Activated CD8-positive, alpha-beta memory T cell treated with anti-CD3 and anti-CD28 coated beads for 4 hours (primary cell): ENCODE measurements at places on chromosomes 5 and 9.

- no peak for DNase-seq
Measured at GRCh38 chr5:78287833-78288232, 6.7 kb downstream of the AP3B1 start.

GRCh38 chr9:16236311-16236710 lies 634.2 kb downstream of the BNC2 start:
- DNase-seq = no peak

- DNase-seq = no peak
Measured at GRCh38 chr9:100803956-100804355, 224.6 kb upstream of the PLPPR1 start.

DNA sequence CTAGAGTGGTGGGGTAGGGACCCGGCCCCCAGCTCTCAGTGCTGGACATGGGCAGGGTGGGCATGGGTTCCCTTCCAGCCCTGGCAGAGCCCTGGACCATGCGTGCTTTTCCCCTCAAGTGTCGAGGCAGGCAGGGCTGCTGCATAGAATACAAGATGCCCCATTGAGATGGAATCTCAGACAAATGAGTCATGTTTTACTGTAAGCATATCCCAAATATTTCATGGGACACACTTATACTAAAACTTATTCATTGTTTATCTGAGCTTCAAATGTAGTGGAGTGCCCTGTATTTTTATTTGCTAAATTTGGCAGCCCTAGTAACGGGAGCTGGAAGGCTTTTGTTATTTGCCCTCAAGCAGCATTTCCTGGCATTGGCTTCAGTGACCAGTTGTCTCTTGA lies 3.2 kb upstream of the RNU6ATAC start:
- DNase-seq = no peak

- DNase-seq = no peak
Measured at GRCh38 chr9:106966481-106966880, 103.5 kb downstream of the ZNF462 start.

GRCh38 chr9:91214086-91214485 lies 147.6 kb downstream of the AUH start:
- DNase-seq = no peak

- no peak for DNase-seq
Measured at GRCh38 chr9:18074041-18074440, 399.9 kb upstream of the ADAMTSL1 start.

GRCh38 chr5:76069061-76069735 lies 14.0 kb upstream of the SV2C start:
- no peak for DNase-seq

DNA sequence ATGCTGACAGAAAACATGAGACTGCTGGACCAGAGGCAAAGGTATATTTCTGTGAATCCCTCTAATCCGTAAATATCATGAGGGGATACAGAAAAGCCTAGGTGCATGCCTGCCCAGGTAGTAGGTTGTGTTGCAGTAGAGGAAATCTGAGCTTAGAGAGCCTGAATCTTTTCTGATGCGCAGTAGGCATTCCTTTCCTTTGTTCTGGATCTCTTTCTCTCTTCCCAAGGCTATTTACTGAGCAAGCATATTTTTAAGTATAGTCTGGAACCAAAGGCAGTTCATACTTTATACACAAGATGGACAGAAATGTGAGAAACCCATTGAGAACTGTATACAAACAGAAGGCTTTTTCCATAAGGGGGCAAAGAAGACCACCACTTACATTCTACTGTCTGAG lies 359.3 kb downstream of the TMEM161B start:
- DNase-seq = no peak

- no peak for DNase-seq
Measured at GRCh38 chr5:18497089-18497488, 862.8 kb downstream of the TAF11L14 start.

DNA sequence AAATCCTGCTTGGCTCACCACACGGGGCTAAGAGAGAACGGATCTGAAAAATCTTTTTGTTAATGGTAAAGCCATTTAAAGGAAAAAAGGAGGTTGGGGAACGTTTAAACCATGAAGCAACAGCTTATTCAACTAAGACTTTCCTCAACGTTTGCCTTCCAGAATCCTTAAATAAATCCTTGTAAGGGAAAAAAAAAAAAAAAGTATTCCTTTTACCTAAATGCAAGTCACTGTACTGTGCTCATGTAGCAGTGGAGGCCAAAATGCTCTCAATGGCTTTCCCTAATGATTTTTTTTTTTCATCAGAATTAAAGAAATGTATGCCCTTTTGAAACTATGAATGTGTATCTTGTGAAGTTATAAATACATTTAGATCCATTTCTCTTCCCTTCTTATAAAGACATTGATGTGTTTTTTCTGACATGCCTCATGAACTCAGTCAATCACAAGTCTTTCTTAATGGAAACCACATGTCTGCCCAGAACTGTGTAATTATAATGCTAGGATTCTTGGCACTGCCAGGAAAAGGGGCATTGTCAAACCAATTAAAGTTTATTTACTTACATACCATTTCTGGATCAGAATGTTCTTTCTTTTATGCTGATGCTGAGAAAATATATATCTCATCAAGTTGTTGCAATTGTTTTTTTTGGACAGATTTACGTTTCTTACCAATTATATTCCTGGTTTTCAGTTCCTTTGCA lies 107.5 kb downstream of the EBF1 start:
- no peak for DNase-seq

DNA sequence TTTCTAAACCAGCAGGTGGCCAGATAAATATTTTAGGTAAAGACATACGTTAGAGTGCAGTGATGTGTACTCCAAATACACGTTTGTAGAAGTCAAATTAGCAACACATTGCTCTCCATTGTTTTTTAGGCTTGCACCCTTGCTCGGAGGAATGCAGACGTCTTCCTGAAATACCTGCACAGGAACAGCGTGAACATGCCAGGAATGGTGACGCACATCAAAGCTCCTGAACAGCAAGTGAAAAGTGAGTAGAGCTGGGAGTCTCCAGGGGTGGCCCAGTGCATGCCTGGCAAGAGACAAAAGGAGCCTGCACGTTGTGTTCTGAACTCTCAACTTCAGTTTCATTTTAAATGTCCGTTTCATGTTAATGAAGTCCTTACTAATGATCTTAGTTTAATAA lies 207.5 kb upstream of the OTULINL start:
- DNase-seq = no peak

DNA sequence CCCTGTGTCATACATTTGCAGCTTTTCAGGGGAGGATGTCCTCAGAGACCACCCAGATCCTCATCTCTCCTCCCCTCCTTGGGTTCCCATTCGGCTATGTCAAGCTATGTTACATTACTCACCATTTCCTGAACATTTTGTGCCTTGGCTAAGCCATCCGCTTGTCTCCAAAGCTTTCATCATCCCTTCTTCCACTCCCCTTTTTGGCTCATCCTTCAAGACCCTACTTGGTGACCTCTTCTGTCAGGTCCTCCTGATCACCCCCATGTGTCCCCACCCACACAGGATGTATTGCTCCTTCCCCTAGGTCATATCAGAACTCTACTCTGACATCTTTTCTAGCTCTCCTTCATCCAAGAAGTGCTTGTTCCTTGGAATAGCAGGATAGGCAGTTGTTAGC lies 81.8 kb downstream of the BOD1 start:
- no peak for DNase-seq

DNA sequence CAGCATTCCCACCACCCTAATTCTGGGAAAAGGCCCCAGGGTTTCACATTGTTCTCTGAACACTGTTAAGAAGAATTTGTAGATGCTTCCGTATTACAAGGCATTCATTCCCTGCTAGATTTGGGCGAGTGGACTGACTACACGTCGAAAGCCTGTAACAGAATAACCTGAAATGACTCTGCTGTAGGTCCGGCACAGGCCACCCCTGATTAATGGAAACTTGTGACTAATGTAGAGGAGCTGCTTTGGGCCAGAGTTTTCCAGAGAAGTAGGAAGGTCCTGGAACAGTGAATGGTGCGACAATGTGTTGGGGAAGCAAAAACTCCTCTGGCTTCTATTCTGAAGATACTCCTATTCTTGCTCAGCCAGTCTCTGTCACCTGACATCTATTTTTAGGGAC lies 87.6 kb downstream of the NR3C1 start:
- no peak for DNase-seq

DNA sequence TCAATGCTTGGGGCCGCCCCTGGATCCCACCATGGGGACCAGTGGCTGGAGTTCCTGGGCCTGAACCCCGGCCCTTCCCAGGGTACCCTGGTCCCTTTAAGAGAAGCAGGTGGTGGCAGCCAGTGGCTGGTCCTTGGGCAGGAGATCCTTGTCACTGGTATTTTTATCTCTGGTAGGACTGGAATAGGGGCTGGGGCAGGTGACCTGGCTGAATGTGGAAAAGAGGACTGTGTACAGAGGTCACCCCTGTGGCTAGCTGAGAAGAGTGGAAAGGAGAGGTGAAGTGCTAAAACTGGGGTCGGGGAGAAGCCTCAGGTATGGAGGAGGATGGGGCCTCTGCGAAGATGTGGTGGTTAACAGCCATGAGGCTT lies 7.0 kb downstream of the CRAT start:
- DNase-seq = no peak

DNA sequence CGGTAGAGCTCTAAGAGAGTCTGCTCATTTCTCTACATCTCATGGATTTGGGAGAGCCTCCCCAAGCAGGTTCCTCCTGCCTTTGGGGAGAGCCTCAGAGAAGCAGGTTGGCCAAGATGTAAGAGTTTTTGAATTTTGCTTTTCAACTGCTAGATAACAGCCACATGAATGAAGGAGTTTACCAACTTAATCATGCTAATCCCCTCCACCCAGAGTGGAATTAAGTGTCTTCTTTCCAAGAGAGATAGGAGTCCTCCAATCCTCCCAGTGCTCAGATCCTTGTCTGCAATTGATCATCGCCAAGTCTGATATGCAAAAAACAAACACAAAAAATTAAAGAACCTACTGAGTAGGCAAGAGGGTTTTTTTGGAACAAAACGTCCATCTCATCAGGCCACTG lies 99.4 kb upstream of the MAP3K1 start:
- DNase-seq = no peak

DNA sequence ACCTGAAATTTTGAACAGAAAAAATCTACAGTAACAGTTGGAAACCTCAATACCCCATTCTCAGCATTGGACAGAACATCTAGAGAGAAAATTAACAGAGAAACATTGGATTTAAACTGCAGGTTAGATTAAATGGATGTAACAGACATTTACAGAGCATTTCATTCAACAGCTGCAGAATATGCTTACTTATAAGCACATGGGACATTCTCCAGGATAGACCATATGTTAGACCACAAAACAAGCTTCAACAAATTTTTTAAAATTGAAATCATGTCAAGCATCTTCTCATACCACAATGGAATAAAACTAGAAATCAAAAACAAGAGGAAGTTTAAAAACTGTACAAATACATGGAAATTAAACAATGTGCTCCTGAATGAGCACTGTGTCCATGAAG lies 316.3 kb downstream of the FAM170A start:
- no peak for DNase-seq

GRCh38 chr9:37555786-37556185 lies 20.4 kb downstream of the FBXO10 start:
- no peak for DNase-seq
